ENCODE measurements at places on chromosomes 11 and 22. TPM values are rescaled to one million over a fixed set of nuclear protein-coding genes. Genes with fewer than 3 reads are reported as not detected.

APOBEC3B gene
- not detected for total RNA-seq

C11orf86 gene
- not detected for total RNA-seq

FAM180B gene
- not detected for total RNA-seq

KLHL35 gene
- 36.0 TPM for total RNA-seq

Data from parietal lobe (tissue), 2 donors.